ENCODE measurements at places on chromosomes 4 and X.

DNA sequence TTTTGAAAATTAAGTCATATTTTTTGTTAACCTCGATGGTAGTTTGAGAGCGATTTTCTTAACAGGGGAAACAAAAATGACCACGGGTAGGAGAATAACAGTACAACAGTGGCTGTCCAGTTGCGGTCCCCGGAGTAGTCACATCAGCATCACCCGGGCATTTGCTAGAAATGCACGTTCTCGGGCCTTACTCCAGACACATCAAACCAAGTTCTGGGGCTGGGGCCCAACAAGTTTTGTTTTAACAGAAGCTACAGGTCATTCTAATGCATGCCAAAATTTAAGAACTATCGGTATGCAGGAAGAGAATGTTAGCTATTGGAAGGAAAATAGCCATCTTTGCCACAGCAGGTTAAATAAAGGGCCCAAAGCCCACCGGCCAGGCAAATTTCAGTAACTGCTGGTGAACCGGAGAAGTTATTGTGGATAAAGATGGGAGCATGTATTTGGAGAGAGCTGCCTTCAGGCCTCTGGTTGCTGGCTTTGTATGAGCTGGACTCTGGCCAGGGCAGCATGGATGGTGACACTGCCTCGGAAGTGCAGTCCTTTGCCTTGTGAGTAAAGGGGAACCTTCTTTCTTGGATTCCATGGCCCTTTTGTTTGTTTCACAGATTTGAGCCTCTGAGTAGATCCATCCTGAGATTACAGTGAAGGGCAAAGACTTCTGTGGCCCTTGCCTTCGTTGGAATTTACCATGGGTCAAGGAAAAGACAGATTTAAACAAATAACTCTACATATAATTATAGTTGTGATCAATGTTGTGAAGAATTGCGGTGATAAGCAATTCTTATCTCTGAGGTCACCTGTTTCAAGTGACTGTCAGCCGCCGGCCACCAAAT, 62.1 kb downstream of the TBC1D14 start:
- no peaks in the 10 kb centered on the region for H3K4me1 ChIP-seq
- H3K27ac ChIP-seq, result no peak overlapping the region
- no peak overlapping the region for H3K4me3 ChIP-seq

DNA sequence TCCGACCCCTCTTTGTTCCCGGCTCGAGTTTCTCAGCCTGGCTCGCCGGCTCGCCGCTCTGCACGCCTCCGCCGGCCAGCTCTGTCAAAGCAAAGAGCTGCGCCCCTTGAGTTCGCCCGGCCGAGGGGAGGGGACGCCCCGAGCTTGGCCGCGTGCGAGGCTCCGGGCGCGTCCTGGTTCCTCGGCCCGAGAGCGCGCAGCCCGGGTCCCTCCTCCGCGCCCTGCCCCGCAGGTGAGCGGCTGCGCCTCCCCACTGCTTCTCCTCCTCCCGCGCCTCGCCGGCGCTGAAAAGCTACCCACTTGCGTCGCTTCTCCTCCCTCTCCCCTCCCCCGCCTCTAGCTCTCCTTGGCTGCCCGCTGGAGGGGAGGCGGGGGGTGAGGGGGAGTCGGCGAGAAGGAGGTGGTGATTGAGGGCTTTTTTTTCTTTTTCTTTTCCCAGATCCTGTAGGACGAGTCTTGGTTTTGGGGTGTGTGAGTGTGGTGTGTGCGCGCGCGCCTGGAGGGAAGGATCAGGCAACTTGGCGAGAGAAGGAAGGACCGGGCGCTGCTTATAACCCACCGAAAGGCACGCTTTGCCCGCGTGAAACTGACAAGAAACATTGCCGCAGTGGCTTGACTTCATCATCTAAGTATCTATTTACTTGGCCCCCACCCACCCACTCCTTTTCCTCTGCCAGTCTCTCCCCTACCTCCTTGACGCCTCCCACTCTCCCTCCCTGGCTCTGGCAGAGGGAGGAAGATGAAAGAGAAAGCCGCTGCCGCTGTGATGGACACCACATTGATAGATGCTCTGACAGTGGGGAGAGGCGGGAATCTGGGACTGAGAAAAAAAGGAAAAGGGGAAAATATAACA, at the start of gene LEF1:
Gene LEF1, minus strand, starts transcription at position 262 of the 853 bp plus-strand sequence. CDS start 1,165 bp downstream, outside the sequence.
- peaks cover 99% of the 10 kb centered on the region for H3K27me3 ChIP-seq
- no peak within 1 kb of the TSS for H3K27ac ChIP-seq
- H3K36me3 ChIP-seq, result no peaks in the 10 kb centered on the region
- no peaks in the 10 kb centered on the region for H3K4me1 ChIP-seq

- peaks cover 9% of the 10 kb centered on the region for H3K27me3 ChIP-seq
- H3K4me3 ChIP-seq, result no peak overlapping the region
- H3K27ac ChIP-seq, result no peak overlapping the region
- H3K36me3 ChIP-seq, result no peaks in the 10 kb centered on the region
- DNase-seq, result no peak
Measured at GRCh38 chr4:76895619-76896018, 2.3 kb downstream of the SOWAHB start.

DNA sequence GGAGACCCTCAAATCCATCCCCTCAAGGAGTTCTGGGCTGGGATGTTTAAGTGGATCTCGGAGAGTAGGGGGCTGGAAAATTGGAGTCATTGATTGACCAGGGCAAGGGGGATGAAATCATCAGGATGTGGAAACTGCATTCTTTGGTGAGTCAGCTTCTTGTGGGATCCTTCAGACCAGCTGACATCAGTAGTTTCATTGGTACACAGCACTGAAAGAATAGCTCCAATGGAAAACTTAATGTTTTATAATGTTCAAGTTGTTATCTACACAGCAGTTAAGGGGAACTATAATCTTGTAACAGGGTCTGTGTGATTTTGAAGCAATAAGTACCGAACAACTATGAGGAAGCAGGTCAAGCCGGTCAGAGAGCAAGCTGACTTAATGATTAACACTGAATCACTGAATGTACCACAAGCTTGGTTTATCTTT, 506.1 kb downstream of the RPA4 start:
- H3K27me3 ChIP-seq, result no peaks in the 10 kb centered on the region
- H3K27ac ChIP-seq, result peak overlapping the region; percentile 38
- no peaks in the 10 kb centered on the region for H3K36me3 ChIP-seq
- H3K4me1 ChIP-seq, result peaks cover 3% of the 10 kb centered on the region
- no peak overlapping the region for H3K4me3 ChIP-seq
- DNase-seq, result no peak

GRCh38 chrX:143701460-143701859, 19.1 kb downstream of the SPANXN2 start:
- no peak overlapping the region for H3K27ac ChIP-seq
- H3K4me3 ChIP-seq, result no peak overlapping the region
- no peaks in the 10 kb centered on the region for H3K36me3 ChIP-seq
- no peaks in the 10 kb centered on the region for H3K27me3 ChIP-seq

- H3K27ac ChIP-seq, result no peak overlapping the region
- no peaks in the 10 kb centered on the region for H3K36me3 ChIP-seq
- no peaks in the 10 kb centered on the region for H3K27me3 ChIP-seq
Measured at GRCh38 chr4:134320048-134320447, 118.5 kb upstream of the PABPC4L start.
